ENCODE measurements at places on chromosomes 4 and X.

DNA sequence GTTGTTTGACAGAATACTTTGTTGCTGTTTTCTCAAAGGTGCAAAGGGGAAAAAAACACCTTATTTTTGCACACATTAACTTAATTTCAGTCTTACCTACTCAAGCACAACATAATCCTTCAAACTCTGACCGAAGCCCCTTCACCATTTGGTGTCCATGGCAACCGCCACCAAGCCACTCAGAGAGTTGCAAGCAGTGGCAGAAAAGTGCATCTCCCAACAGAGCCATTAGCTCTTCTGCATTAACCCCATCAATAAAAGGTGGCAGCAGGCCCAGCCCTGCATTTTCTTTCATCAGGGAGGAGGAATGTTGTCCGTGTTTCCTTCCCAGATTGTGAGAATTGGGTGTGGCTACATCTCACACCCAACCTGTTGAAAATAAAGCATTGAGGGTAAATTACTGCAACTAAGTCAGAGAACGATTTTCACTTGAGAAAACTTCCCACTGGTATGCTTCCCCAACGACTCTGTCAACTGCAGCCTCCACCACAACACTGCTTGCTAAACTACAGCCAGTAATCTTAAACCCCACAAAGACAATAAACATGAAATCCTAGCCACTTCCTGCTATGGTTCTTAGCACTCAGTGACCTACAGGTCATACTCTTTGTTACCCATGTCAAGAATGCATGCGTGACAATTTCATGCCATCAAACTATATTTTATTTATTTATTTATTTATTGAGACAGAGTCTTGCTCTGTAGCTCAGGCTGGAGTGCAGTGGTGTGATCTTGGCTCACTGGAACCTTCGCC, 154.0 kb downstream of the GRIA3 start:
- DNase-seq = no peak

GRCh38 chrX:12685541-12685940, 105.7 kb upstream of the PRPS2 start:
- DNase-seq = no peak

DNA sequence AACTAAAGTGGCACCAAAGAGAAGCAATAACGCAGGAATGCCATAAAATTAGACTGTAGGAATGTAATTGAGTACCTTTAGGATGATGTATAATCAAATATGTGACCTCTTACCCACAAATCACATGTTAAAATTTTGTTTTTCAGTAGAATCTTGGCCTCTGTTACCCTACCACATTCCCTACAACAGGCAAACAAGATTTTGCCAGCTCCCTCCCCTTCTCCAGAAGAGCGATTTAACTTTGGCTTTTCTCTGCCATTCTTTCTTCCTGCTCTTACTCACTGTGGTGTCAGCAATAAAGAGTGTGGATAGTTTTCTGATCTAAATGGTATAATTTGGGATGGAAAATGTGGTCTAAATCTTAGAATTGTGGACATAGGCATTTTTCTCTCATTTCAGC, 57.2 kb downstream of the TRIM2 start:
- no peak for DNase-seq

GRCh38 chr4:68249434-68249833, 3.9 kb upstream of the TMPRSS11B start:
- no peak for DNase-seq

GRCh38 chr4:103032574-103032973, 13.1 kb upstream of the SLC9B1 start:
- no peak for DNase-seq

- no peak for DNase-seq
Measured at GRCh38 chrX:123087326-123087725, 96.8 kb upstream of the GRIA3 start.

- DNase-seq = no peak
Measured at GRCh38 chr4:168162604-168163003, 70.3 kb downstream of the ANXA10 start.

GRCh38 chr4:45409536-45409935, 683.2 kb upstream of the GNPDA2 start:
- no peak for DNase-seq

GRCh38 chr4:150160473-150160872, 82.2 kb downstream of the DCLK2 start:
- DNase-seq = no peak

DNA sequence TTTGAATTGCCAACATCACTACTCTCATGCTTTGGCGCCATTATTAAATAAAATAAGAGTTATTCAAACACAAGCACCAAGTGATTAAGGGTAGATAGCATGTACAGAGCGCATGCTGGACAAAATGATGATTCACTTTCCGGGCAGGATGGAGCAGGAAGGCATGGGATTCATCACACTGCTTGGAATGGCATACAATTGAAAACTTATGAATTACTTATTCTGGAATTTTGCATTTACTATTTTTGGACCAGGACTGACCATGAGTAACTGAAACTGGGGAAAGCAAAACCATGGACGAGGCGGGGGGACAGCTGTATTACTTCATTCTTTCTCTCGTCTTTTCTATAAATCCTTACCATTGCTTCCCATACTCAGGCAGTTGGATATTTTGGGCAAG, 28.5 kb upstream of the FGF5 start:
- no peak for DNase-seq

GRCh38 chrX:85516131-85516530, 136.7 kb upstream of the POF1B start:
- no peak for DNase-seq

DNA sequence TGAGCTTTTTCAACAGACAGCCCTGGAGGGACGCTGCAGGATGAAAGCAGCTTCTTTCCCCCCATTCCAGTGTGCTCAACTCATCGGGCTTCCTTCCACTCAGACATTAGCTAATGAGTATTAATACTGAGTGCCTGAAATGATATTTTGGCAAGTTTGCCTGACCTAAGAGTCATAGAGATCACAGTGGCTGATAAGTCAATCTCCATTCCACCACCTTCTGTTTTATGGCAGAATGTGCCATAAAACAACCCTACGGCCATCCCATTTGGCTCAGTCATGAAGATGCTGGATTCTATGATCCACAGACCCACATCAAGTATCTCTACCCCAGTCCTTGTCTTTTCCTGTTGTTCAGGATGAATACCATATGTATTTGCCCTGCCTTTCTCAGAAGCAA, 48.3 kb upstream of the MAB21L2 start:
- no peak for DNase-seq

GRCh38 chrX:112012360-112012759, 70.2 kb downstream of the TRPC5 start:
- no peak for DNase-seq

DNA sequence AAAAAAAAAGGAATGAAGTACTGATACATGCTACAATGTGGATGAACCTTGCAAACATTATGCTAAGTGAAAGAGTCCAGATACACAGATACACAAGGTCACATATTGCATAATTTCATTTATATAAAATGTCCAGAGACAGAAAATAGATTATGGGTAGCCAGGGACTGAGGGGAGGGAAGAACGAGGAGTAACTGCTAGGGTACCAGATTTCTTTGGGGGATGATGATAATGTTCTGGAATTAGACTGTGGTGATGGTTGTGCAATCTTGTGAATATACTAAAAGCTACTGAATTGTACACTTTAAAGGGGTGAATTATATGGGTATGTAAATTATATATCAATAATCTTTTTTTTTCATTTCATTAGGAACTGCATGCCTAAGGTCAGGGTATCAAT, 20.8 kb upstream of the AP1AR start:
- no peak for DNase-seq

GRCh38 chr4:99759988-99760387, 56.6 kb upstream of the DAPP1 start:
- DNase-seq = no peak

- no peak for DNase-seq
Measured at GRCh38 chrX:73922856-73923455, 360.0 kb downstream of the CHIC1 start.

GRCh38 chr4:102064747-102065442, 274.4 kb downstream of the BANK1 start:
- no peak for DNase-seq

- DNase-seq = no peak
Measured at GRCh38 chrX:149003863-149004660, 501.0 kb downstream of the IDS start.

DNA sequence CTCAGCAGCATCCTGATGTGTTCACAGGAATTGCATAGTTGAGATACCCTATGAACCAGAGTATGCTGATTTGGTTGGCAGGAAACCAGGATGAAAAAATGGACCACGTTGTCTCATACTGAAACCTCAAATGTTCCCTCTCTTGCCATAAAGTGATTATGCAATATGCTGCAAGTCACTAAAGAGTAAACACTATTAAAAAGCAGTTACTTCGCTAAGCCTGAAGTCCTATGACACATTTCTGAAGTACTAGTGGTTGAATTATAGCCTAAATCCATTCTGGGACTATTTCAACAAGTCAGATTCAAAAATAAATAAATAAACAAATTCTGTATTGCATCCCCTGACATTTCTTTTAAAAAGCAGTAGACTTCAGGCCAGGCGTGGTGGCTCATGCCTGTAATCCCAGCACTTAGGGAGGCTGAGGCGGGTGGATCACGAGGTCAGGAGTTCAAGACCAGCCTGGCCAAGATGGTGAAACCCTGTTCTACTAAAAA, 106.0 kb upstream of the NAP1L5 start:
- no peak for DNase-seq
